Activated CD8-positive, alpha-beta memory T cell treated with anti-CD3 and anti-CD28 coated beads for 24 hours (primary cell): ENCODE measurements at places on chromosomes 1 and 21.

GRCh38 chr1:24077278-24077978 lies 34.5 kb downstream of the MYOM3 start:
- DNase-seq: no peak

DNA sequence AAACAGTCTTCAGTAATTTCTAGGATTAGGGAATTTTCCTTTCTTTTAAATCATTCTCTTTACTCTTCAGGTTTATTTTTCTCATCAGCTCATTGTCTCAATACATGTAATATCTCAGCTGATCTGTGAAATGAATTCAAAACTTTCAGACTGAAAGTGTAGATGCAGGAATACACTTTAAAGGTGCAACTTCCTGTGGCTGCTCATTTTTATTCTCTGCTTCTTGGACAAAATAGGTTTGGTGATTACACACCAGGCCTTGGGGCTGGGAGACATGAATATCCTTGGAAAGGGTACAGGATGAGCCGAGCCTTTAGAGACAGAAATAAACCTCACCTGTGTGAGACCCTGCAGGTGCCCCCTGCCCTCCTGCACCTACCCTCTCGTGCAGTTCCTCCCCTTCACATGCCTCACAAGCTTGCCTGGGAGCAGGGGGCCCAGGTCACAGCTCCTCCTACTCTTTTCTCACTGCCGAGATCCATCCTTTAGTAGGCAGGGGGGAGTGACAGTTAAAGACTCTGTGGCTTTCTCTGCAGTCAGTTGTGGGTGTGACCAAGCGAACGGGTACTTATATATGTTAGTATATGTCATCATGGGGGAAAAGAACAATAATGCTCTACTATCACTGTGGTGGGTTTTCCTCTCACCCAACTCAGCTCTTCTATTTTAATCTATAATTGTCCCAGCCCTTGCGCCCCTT lies 23.6 kb downstream of the XCL2 start:
- peak; percentile 81 for DNase-seq

GRCh38 chr1:153659656-153660055 lies 1.2 kb downstream of the SNAPIN start:
- no peak for DNase-seq

DNA sequence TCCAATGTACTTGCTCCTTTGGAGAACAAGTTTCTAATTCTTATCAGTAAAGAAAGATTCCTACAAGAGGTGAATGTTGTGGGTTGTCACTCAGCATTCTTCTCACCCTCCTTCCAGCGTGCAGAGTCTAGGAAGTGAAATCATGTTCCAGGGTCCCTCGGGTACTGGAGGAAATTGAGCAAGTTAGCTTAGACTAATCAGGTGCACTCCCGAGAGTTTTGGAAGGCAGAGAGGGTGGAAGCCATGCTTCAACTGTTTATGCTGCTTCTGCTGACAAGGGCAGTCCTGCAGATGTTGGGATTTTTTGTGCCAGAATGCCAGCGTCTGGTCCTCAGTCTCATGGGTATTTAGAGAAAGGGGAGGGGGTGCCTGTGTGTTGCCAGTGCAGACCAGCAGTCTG lies 5.3 kb upstream of the C1orf115 start:
- no peak for DNase-seq

DNA sequence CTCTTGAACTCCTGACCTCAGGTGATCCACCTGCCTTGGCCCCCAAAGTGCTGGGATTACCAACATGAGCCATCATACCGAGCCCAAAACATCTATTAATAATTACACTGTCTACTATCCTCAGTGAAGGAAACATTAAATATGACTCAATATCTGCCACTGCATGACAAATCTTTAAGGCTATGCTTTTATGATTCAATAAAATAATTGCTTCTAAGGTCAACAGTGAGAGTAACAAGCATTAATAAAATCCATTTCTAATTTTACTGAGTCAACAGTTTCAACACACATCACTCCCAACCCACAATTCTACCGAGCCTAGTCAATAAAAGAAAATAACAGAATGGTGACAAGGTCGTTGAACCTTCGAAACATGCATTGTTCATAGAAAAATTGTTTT lies 125.5 kb upstream of the CHRM3 start:
- no peak for DNase-seq

GRCh38 chr1:247119600-247120407 lies 15.6 kb upstream of the ZNF669 start:
- DNase-seq: no peak

- DNase-seq: no peak
Observed at GRCh38 chr1:109501644-109502363, 7.7 kb downstream of the AMIGO1 start.

DNA sequence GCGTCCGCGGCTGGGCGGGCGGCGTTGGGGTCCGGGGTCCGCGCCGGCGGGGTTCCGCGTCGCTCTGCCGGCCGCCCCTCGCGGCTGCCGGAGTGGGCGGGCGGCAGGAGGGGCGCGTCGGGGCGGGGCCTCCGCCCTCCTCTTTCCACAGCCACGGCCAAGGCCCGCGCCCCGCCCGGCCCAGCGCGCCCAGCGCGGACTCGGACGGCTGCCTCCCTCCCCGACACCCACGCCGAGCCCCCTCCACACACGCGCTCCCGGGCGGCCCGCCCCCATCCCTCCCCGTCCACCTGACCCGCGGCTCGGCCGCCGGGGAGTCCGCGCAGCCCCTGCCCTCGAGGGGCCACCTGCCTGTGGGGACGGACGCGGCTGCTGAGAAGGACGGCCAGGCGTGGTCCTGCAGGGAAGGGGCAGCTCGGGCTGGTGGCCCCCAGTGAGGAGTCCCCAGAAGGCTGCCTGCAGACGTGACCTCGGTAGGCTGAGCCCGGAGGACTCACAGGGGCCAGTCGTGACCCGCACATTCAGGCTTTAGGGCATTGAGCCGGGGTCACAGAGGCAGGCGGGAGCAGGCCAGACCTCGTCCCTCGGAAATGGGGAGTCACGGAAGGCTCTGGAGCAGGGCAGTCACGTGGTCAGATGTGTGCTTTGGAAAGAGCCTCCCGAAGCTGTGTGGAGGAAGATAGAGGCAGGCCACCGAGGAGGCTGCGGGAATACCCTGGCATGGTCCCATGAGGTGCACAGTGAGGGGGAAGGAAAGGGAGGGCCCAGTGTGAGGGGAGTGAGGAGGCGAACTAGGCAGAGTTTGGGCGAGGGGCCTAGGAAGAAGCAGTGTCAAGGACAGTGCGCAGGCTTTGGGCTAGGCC lies at the start of gene COL8A2:
Gene COL8A2, minus strand, starts transcription at position 94 of the 863 bp plus-strand sequence. CDS start 24,980 bp downstream, outside the sequence.
- DNase-seq: peak; percentile 63

DNA sequence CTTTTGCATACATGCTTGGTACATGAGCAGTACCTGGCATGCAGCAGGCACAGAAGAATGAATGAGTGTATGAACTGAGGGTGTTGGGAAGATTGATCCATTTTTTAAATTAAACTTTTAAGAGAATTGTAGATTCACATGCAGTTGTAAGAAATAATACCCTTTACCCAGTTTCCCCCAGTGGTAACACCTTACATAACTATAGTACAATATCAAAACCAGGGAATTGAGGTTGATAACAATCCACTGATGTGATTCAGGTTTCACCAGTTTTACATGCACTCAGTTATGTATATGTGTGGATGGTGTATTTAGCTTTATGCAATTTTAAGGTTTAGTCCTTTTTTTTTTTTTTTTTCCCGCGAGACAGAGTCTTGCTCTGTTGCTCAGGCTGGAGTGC lies 20.5 kb downstream of the TRABD2B start:
- no peak for DNase-seq

GRCh38 chr1:44962729-44963128 lies 23.7 kb downstream of the EIF2B3 start:
- DNase-seq: no peak

- no peak for DNase-seq
Observed at GRCh38 chr1:16175610-16176553, 20.0 kb upstream of the EPHA2 start.

DNA sequence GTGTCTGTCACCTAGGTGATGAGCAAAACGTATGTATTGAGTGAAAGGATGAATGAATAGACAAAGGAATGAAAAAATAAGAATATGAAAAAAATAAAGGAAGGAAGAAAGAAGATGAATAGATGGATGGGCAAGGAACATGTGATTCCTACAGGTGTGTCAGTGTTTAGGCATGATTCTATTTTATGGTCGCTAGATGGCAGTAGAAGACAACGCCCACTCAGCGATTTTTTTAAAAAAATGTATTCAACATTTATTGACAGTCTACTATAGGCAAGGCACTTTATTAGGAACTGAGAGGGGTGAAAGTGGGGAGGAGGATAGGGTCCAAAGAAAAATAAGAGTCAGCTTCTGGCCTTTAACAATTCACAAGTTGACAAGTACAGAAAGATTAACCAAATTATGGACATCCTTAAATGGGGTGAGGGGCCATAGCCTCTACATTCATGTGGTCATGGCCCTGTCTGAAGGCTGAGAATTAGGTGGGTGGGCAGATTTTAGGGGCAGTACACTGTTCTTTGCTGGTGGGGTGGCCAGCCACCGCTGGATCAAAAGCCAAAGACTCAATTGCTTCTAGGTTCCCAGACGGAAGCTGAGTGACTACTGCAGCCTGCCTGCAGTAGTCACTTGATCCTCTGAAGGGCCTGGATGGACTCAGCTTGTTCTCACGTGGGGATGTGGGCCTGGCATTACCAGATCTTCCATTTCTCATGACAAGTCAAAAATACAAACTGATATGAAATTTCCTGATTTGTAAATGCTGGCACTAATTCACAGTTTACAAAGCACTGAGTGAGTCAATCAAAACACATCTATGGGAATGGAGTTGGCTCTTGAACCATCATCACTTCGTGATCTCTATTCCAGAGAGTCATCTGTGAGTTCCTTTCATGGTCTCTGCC lies 83.9 kb downstream of the FASLG start:
- no peak for DNase-seq

GRCh38 chr1:119483441-119484200 lies 23.4 kb upstream of the HSD3B1 start:
- DNase-seq: no peak

DNA sequence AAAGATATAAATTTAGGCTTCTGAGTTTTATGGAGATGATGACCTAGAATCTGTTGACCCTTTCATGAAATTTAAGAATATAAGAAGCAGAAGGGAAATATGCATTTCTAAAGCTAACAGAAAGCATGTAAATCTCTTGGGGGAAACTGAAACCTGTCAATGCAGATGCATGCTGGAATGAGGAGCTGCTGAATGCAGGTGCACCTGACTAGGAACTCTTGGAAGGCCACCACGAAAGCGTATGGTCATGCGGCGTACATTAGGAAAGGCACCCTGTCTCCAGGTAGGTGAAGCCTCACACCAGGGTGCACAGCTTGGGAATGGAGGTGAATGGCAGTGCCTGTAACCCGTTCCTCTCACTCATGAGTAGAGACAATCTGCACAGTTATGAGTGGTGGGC lies 309.7 kb downstream of the SEC16B start:
- no peak for DNase-seq
